NCI-H510A (cell line): ENCODE measurements at places on chromosomes 2 and 18.

GRCh38 chr2:76197428-76197827 is 486.7 kb upstream of the GCFC2 start:
- no peak for DNase-seq

GRCh38 chr18:34789768-34790344 is 79.8 kb downstream of the DTNA start:
- no peak for DNase-seq

- no peak for DNase-seq
Measured at GRCh38 chr2:43438858-43439655, 156.8 kb downstream of the THADA start.

DNA sequence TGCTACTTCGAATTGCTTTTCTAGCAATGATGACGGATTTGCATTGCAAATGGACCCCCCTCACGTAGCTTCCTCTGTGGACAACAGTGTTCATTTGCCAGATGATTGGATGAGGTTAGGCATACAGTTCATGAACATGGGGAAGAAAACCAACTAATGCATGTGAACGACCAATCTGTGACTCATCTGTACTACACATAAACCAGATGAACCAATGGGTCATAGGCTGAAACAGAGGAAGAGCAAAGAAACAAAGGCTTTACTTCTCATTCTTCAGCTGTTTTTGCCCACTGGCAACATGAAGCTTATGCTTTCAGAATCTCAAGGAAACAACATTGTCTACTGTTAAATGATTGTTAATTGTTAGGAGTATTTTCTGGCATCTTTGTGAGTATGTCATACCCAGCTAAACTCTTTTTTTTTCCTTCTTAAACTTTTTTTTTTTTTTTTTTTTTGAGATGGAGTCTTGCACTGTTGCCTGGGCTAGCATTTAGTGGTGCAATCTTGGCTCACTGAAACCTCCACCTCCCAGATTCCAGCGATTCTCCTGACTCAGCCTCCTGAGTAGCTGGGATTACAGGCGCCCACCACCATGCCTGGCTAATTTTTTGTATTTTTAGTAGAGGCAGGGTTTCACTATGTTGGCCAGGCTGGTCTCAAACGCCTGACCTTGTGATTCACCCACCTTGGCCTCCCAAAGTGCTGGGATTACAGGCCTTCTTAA is 35.5 kb downstream of the EFEMP1 start:
- DNase-seq, result no peak

- DNase-seq, result no peak
Measured at GRCh38 chr2:24914713-24915112, 5.3 kb downstream of the ADCY3 start.

DNA sequence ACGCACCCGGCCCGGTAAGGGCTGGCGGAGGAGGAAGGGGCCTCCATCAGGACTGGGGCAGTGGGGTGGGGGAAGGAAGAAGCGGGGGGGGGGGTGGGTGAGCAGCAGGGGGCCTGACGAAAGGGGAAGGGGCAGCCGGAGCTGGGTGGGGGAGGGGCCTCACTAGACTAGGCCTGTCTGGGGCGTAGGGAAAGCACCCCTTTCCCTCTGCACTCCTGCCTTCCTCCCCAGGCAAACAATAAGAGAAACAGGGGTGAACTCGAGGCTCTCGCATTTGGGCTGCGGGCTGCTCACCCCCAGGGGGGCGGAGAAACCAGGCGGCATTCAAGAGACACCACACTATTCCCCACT is 82.7 kb upstream of the POMC start:
- DNase-seq, result no peak

GRCh38 chr2:25673300-25674076 is at the start of gene DTNB:
Gene DTNB, minus strand, starts transcription at chr2:25673577. Its CDS starts 20,917 bp downstream, at chr2:25652660.
- DNase-seq, result peak; percentile 77

DNA sequence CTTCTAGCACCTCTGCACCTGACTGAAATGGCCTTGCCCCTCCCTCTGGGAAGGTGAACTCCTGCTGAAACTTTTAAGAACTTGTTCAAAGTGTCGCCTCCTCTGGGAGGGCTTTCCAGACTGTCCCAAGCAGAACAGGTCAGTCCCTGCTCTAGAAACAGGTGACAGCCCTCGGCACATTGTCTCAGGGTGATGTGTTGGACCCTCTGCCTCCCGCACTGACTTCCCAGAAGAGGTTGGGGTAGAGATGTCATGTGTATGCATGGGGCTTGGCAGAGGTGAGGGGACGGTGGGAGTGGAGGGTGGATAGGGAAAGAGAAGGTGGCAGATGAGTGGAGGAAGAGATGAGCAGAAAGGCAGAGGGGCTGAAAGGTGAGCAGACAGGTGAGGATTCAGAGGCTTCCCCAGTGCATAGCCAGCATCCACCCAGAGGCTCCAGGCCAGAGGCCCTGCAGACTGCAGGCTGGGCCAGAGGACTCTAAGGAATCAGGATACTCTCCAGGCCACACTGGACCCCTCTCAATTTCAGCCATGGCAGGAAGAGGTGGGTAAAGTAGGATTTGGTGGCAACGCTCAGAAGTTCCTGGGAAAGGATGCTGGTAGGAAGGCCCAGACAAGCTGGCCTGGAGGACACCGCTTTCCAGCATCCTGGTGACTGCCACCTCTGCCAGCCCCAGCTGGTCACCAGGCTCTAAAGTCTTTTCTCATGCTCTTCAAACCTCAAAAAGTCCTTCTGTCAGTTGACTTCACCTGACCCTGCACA is 24.8 kb upstream of the TNS1 start:
- no peak for DNase-seq

DNA sequence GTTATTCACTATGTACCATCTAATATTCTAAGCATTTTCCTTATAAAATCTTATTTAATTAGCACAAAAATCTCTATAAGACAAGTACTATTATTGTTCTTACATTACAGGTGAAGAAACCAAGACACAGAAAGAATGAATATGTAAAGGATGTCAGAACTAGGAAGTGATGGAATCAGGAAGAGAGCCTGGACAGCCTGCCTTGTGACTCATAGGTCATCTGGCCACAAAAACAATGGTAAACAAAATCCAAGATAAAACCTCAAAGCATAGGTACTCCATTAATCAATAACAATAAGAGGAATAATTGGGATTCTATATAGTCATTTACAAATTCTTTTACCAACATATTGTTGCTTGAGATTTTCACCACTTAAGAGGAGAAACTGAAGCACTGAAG is 505.4 kb upstream of the PIK3C3 start:
- no peak for DNase-seq

DNA sequence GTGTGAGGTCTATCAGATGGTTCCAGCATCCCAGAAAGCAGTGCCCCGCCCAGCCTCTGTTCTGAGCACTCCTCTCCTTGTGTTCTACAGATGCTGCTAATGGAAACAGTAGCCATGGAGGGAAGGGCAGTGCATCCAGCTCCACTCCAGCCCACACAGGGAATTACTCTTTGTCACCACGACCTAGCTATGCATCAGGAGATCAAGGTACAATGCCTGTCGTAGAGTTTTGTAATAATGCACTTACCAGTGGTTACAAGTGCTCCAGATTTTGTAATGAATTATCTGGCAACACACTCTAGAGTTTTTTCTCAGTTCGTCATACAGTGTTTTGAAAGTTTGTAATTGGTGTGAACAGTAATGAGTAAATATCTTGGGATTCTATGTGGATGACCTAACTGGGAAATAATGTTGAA is 161.1 kb downstream of the ESCO1 start:
- DNase-seq, result no peak

DNA sequence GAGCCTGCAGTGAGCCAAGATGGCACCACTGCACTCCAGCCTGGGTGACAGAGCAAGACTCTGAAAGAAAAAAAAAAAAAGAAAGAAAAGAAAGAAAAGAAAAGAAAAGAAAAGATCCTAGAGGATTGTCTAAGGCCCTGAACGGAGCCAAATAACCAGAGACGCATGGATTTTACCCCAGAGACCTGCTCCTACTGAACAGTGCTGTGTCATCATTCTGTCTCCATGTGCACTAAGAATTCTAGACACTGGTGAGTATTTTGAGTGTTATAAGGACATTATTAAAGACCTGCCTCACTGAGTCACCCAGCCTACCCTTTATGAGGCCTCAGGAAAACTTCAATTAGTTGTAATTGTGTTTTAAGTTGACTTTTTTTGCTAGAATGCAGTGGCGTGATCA is 61.9 kb upstream of the RIOK3 start:
- DNase-seq, result no peak

DNA sequence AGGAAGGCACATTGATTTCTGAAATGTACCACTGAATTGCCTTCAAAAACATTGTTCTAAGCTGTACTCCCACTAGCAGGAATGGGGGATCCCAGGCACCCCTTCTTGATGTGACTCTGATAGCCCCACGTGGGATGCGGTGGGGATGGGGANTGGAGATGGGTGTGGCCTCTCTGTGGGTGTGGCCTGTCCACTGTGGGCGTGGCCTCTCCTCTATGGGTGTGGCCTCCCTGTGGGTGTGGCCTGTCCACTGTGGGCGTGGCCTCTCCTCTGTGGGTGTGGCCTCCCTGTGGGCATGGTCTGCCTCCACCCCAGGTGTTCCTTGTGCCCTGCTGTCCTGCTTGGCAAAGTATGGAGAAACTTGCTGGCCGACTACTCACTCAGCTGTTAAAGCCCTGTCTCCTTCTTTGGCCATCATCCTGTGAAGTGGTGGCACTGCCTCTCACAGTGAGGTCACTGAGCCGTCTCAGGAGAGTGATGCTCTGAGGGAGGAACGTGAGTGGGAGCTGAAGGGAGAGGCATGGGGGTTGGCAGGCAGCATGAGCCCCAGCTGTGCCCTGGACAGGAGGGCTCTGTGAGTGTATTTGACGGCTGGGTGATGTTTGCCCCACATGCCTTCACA is 6.7 kb upstream of the PARD6G start:
- no peak for DNase-seq

- no peak for DNase-seq
Measured at GRCh38 chr2:231222318-231223000, 24.0 kb downstream of the ARMC9 start.

GRCh38 chr2:208037564-208038487 is 12.5 kb upstream of the PLEKHM3 start:
- DNase-seq, result no peak

- DNase-seq, result no peak
Measured at GRCh38 chr2:191115804-191116203, 35.0 kb downstream of the STAT4 start.

- no peak for DNase-seq
Measured at GRCh38 chr2:25347205-25347815, 5.6 kb upstream of the DNMT3A start.

GRCh38 chr2:74555610-74556103 is 1.1 kb downstream of the DOK1 start:
- DNase-seq, result no peak

- DNase-seq, result no peak
Measured at GRCh38 chr18:78765142-78765541, 214.5 kb upstream of the SALL3 start.

DNA sequence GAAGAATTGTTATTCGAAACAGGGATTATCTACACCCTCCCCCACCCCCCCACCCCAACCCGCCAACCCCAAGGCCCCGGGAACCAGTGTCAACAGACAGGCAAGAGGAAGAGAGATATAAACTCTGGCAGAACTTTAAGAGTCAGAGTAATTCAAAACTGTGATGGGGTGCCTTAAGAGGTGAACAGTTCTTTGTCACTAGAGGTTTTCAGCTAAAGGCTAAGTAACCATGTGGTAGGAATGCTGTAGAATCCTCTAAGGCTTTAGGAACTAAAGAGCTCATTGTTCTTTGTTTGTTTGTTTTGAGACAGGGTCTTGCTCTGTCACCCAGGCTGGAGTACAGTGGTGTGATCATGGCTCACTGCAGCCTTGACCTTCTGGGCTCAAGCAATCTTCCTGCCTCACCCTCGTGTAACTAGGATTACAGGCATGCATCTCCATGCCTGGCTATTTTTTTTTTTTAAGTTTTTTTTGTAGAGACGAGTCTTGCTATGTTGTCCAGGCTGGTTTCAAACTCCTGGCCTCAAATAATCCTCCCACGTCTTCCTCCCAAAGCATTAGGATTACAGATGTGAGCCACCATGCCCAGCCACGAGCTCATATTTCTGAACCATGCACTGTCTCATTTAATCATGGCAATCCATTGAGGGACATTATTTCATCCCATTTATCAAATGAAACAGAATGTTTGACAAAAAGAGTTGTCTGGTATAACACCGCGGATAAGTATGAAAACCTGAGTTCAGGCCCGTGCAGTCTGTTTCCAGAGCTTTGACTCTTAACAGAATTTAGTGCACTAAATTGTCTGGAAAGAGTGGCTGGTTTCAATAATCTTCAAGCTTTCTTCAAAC is 20.8 kb upstream of the TMEM17 start:
- no peak for DNase-seq

DNA sequence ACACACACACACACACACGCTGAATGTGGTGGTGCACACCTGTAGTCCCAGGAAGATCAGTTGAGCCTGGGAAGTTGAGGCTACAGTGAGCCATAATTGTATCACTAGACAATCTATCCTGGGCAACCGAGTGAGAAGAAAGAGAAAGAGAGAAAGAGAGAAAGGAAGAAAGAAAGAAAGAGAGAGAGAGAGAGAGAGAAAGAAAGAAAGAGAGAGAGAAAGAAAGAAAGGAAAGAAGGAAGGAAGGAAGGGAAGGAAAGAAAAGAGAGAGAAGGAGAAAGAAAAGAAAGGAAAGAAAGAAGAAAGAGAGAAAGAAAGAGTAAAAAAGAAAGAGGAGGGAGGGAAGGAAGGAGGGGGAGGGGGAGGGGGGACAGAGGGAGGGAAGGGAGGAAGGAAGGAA is 150.0 kb upstream of the MAP3K20 start:
- DNase-seq, result no peak

DNA sequence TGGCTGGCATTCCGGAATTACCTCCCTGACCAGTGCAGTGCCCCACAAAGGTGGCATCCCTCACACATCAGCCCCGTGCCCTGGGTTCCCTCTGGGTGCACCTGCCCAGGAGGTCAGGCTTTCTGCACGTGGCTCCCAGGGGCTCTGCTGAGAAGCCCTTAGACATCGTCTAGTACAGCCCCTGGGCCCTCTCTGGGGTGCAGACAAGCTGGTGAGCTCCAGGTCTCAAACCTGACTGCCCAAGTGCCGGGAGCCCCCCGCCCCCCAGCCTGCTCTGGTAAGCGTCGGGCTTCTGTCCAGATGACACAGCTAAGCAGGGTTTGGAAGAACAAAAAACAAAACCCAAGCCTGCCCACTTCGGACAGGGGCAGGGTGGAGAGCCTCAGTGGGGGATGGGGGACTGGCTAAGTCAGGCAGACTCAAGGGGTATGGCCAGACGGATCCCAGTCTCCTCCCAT is 20.2 kb downstream of the TWIST2 start:
- DNase-seq, result no peak

- DNase-seq, result no peak
Measured at GRCh38 chr18:21826641-21827302, 86.2 kb downstream of the MIB1 start.
